ENCODE measurements at places on chromosomes 1 and 21.

DNA sequence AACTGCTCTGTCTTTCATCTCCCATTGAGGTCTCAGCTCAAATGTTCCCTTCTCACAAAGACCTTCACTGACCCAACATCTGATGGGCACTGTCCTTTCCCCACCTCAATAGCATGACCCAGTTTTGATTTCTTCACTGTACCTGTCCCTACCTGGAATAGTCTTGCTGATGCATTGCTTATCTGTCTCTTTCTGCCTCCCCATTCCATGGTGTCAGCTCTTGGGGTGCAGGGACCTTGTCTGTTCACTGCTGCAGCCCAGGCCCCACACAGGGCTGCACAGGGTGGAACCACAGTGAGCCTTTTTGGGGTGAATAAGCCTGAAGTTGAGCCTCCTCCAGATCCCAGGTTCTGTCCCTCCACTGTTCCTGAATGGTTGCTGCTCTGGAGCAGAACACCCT is 414.9 kb downstream of the PTPRU start:
- DNase-seq: no peak

DNA sequence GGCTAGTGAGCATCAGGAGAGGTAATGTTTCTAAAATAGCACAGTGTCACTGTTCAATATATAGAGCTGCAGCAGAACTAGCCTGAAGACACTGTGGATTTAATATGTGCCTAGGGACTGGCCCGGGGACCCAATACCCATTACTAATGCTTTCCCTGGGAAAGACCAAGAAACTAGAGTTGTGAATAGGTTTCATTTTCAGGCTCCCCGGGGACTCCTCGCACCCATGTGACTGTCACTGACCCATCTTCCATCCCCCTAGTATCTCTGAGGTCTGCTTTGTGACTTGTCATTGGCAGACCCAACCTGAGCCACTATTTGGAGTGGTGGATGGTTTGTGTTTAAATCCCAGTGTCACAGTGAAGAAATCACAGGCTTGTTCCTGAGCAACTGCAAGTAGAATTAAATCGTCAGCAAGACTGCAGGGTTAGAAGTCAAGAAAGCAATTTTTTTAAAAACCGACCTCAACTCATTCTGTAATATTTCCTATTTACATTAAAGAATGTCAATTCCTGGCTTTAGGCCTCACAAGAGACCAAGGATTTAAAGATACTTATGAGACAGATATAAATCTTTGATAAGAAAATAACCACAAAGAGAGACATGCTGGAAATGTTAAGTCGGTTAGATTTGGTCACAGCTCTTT is 130.0 kb upstream of the TNR start:
- no peak for DNase-seq

GRCh38 chr1:174748586-174748985 is 251.2 kb upstream of the CACYBP start:
- no peak for DNase-seq

DNA sequence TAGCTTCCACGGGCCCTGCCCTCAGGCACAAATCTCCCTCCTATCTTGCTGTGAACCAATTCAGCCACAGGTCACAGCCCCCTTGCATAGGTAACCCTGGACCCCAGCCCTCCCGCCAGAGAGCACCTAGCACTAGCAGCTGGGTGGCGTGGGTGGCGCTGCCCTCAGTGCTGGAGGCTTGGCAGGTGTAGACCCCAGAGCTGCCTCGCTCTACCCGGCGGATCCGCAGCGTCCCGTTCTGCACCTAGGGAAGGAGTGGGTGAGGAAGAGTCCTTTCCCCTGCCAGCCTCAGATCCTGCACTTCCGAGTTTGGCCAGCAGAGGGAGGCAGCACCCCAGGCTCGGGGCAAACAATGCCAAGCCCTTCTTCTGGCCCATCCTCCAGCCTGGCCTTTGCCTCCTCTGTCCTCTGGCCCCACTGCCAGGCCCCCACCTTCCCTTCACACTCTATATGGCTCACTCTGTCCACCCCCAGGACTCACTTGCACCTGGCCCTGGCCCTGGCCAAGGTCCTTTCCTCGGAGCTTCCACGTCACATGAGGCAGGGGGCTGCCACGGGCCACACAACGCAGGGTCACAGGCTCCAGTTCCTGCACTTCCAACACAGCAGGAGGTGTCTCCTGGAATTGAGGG is 9.0 kb downstream of the IGSF9 start:
- DNase-seq: peak; percentile 77

GRCh38 chr1:63087966-63088365 is 234.4 kb upstream of the FOXD3 start:
- DNase-seq: no peak

DNA sequence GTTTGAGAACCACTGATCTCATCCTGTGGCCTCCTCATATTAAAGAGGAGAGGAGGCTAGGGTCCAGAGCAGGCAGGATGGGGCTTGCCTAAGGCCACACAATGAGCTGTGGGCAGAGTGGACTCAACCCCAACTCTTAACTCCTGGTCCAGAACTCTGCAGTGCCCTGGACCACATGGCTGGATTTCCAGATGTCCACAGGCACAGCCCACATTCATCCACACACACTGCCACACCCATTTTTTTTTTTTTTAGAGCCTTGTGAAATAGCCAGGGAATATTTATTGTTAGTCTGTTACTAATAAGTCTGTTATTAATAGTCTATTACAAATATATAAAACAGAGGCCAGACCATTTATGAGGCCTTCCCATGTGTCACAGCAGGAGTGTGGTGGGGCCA is 192.2 kb downstream of the TRABD2B start:
- DNase-seq: no peak

DNA sequence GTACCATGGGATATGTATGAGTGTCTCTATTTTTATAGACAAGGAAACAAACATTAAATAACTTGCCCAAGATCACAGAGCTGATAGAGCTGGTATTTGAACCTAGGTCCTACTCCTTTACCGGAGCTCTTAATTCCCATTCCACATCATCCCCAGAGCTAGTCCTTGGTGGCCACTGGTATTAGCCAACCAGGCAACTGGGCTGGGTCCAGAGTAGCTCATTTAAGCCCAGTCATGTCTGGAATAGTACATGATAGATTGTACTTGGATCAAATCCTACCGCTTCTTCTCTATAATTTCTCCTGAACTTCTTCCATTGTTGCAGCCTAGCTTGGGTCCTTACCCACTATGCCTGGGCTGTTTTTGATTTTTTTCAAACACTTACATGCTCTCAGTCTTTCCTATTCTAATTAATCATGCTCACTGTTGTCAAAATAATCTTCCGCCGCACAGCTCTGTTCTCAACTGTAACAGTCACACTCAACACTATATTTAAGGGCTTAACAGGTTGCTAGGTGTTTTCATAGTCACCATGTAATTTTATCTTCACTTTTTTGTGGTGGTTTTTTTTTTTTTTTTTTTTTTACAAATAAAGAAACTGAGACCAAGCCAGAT is 80.2 kb downstream of the COLGALT2 start:
- DNase-seq: no peak

DNA sequence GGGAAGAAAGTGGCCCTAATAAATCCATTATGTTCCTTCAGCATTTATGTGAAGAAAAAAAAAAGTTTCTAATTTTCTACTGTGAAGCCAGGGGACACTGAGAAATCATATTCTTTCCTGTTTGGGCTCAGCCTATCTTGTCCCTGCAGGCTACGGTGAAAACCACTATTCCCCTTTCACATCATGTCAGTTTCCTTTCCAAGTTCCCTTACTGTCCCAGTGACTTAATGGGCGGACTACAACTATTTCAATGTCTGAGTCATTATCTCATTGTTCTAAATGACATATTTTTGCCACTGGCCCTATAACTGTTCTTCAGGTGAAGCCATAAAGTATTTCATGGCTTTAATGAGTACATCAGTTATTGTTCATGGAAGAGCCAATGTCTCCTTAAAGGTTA is 71.3 kb upstream of the BEND5 start:
- DNase-seq: no peak

GRCh38 chr1:193654951-193655735 is 468.7 kb upstream of the B3GALT2 start:
- DNase-seq: no peak

DNA sequence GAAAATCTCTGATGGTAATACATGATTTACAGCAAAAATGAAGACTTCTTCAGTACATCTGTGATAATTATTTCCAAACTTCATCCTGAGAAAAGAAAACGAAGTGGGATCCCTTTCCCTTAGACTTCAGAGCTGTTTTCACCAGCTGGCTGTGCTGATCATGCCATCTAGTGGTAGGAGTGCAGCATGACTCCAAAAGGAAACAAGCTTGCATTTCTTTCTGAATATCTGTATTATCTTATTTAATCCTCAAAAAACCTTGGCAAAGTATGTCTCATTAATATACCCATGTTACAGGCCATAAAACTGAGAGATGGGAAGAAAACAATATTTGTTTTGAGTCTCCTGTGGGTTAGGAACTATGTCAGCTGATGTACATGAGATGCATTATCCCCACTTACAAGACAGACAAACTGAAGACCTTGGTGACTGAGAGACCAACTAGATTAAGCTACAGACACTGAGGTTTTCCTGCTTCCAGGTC is 9.8 kb upstream of the GJA8 start:
- peak; percentile 5 for DNase-seq

DNA sequence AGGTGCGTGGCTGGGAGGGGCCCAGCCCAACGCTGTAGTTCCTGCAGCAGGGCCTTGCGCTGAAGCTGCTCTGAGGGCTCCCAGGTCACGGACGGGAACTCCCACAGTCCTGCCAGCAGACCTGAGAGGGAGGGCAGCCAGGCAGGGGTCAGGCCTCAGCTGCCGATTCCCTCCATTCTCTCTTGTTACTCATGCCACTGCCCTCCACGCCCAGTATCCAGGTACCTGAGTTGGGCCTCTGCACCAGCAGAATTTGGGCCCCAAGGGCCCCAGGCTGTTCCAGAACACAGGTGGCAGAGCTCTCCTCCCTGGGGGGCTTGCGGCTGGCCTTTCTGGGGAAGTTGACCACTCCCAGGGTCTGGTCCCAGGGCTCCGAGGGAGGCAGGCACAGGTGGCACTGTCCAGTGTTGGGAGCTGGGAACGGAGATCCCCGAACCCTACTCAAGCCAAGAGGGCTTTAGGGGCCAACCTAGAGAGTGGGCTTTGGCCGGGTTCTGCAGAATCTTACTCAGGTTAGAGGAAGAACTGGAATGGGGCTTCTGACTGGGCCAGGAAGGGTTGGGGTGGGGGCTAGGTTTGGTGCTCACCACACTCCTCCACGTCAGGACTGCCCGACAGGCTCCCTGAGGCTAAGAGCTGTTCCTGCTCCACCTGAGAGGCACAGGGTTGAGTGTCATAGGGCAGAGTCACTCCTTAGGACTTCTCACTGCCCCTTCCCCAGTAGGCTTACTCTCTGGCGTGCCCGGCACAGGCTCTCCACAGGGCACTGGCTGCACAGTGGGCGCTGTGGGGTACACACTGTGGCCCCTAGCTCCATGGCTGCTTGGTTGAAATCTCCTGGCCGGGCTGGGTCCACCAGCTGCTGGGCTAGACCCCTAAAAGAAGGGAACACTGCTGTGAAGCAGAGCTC is 5.0 kb downstream of the HPDL start:
- DNase-seq: no peak

DNA sequence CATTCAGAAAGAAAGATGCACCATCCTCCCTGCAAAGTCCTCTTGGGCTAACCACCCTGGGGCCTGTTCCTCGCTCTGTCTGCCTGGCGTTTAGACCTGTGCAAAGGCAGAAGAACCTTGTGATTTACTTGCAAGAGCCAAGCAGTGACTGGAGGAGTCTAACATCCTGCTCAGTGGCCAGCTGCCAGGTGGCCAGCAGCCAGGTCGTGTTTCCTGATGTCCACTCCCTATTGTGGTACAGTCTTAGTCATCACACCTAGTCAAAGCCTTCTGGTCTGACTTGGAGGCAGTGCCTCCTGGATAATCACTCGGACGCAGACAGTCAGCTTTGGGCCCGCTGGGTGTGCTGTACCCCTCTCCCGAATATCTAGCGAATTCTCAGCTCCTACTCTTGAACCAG is 118.1 kb downstream of the PGBD5 start:
- no peak for DNase-seq

GRCh38 chr21:45073301-45074047 is 906 bp upstream of the ADARB1 start:
- DNase-seq: no peak

GRCh38 chr1:202351725-202352124 is 3.2 kb downstream of the PPP1R12B start:
- DNase-seq: no peak

DNA sequence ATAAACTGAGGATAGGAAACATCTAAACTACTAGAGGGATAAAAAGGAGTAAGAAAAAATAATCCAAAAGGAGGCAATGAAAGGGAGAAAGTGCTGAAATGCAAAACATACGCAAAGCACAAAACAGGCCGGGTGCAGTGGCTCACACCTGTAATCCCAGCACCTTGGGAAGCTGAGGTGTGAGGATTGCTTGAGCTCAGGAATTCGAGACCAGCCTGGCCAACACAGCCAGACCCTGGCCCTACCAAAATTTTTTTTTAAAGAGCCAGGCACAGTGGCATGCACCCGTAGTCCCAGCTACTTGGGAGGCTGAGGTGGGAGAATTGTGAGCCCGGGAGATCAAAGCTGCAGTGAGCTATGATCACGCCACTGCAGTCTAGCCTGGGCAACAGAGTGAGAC is 10.5 kb downstream of the SPOCD1 start:
- no peak for DNase-seq

DNA sequence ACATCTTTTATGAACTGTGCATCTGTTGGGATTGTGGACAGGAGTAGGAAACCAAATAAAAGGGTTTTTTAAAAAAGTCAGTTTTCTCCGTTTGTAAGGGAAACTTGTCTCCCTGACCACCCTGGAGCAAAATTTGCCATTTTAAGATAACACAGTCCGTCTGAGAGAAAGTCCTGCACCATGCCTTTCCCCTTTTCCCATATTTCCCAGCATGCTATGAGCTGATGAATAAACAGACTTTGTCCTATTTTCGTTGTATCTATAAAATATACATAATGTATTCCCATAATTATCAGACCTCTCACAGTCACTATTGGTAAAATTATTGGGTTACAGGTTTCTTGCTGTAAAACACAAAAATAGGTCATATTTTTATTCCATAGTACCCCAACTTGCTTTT is 1.7 kb upstream of the AKT3 start:
- no peak for DNase-seq

DNA sequence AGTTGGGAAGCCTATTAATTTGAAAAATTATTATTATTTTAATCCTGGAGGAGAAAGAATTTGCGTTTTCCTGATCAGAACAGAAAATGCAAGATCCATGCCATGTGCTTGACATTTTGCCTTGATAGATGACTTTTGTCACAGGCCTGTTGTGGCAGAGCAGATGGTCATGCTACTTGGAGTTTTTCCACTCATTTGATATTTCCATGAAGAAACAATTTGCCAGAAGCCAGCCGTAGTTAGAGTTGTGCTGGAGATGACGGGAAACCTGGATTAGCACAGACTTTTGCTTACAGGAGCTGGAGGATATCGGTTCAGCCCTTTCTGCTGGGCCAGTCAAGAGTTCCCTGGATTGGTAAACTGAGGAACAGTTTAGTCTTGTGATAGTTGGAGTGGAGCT is 3.2 kb downstream of the RCAN3 start:
- DNase-seq: no peak

GRCh38 chr1:169024800-169025271 is 81.7 kb upstream of the ATP1B1 start:
- no peak for DNase-seq

- DNase-seq: no peak
Observed at GRCh38 chr1:164423136-164423535, 135.8 kb upstream of the PBX1 start.

GRCh38 chr1:234083460-234083859 is 179.0 kb downstream of the SLC35F3 start:
- DNase-seq: no peak

- no peak for DNase-seq
Observed at GRCh38 chr1:198858033-198858432, 219.2 kb downstream of the PTPRC start.
